ENCODE measurements at places on chromosomes 5 and 9. TPM values are rescaled to one million over a fixed set of nuclear protein-coding genes. Genes with fewer than 3 reads are reported as not detected.

DNA sequence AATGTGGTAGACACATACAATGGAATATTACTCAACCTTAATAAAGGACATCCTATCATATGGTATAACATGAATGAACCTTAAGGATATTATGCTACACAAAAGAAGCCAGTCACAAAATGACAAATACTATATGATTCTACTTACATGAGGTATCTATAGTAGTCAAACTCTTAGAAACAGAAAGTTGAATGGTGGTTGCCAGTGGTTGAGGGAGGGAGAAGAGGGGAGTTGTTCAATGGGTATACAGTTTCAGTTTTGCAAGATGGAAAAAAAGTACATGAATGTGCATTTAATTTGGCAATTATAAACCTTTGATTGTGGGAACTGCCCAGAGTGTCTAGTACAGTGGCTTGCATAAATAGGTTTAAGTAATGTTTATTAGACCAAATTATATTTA is 473.3 kb upstream of the ZNF608 start:
- DNase-seq: no peak

- DNase-seq: no peak
Measured at GRCh38 chr5:108432024-108432423, 50.1 kb upstream of the FBXL17 start.

GRCh38 chr5:81878333-81878732 is 93.5 kb upstream of the ATG10 start:
- no peak for DNase-seq

DNA sequence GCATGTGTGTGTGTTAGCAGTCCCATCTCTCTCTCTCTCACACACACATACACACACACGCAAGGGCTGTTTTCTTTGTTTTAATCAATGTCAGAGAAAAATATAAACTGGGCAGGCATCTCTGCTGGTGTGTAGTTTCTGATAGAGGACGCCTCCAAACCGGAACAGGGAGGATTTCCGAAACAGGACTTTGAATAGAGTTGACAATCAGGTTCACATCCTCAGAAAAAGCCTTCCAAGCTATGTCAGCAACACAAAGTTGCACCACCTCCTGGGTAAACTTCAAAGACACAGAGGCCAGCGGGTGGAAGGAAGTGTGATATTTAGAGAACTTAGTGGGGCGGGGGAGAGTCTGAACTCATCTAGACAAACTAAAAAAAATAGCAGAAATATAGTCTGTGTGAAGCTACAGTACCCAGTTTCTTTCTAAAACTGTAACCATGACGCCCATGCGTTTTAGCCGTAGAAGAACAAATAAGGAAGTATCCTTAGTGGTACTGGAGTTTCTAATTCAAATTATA is 1.2 kb downstream of the ST8SIA4 start:
- peak; percentile 81 for DNase-seq

DNA sequence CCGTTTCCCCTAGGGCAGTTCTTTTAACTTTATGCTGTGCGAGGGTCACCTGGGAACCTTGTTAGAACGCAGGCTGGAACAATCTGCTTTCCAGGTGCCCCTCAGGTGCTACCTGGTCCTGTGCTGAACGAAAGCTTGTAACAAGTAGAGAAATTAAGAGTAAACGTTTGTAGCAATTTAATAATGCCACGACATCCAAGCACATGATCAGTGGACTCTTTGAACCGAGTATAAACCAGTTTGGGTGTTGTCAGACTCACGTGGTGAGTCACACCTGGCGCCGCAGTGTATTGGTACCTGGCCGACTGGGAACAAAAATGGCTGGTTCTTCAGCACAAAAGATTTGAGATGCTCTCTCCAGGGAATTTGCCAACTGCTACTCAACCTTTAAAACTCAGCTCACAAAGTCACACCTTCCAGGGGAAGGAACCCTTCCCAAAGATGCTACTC is 926 bp upstream of the MYO10 start:
- DNase-seq: no peak

GRCh38 chr5:37248421-37248969 is 681 bp downstream of the CPLANE1 start:
- peak; percentile 26 for DNase-seq

GRCh38 chr5:62896121-62896893 is 317.7 kb downstream of the LRRC70 start:
- DNase-seq: no peak

- no peak for DNase-seq
Measured at GRCh38 chr9:117821954-117822353, 117.8 kb downstream of the TLR4 start.

- no peak for DNase-seq
Measured at GRCh38 chr5:36180556-36181350, 28.8 kb downstream of the SKP2 start.

- no peak for DNase-seq
Measured at GRCh38 chr5:42950116-42950455, 90.0 kb downstream of the ANXA2R start.

DNA sequence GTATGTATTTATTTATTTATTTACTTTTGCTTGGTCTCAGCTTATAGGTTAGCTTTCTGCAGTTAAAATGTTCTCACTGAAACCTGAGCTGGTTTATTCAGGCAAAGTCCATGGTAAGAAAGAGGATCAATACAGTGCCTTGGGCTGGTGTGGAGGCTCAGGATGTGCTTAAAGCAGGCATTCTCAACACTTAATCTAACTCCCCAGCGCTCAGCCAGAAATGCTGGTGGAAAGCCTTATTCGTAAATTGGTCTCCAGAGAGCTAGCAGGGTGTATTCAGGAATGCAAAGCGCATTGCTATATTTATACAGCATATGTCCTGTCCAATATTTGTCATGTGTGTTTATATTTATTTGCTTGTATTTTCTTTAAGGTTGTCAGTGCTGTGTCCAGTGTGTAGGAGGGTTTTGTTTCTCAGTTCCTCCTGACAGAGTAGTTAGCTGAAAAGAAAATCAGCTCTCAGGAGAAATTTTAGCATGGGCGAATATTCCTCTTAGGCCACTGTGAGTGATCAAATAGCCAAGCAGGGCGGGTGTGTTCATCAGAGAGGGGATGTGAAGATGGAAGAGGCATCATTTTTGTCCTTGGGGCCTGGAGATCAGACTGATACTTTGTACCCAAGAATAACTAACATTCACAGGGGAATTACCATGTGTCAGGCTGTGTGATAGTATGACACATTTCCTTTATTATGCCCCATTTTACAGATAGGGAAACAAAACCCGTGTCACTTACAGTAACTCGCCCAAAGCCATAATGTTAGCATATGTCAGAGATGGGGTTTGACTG is 65.8 kb downstream of the DOCK2 start:
- DNase-seq: no peak

DNA sequence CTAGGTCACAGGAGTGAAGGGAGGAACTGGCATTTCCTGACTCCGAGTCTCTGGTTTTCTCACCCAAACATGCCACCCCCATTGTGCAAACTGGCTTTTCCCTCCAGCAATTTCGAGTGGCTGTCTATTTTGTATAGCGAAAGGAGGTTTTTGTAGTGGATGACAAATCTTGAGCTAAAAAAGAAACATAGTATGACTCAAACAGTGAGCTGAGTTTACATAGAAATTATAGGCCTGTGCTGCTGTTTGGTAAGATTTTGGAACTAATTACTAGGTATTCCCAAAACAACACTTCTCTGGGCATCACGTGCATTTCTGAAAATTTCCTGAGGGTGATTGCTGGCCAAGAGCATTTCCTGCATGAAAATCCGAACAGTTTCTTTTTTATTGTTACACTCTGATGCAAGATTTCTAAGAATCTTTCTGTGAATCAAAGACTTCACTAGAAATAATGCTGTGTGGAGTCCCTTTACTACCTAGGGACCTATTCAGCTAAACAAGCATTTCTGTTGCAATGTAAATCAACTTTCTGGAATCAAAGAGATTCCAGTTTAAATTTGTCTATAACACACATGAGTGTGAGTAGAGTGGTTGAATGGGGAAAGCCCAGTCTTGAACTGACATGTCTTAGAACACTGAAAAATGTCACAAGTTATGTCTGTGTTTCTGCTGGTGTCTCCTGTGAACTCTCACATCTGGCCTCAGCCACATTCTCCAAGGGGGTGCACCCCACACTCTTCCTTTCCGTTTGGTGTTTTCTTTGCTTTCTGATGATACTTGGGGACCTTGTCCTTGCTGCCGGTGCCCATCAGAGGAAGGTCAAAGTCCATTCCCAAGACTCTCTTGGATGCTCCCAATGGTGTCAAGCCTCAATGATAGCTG is 33.3 kb upstream of the DAPK1 start:
- DNase-seq: no peak

DNA sequence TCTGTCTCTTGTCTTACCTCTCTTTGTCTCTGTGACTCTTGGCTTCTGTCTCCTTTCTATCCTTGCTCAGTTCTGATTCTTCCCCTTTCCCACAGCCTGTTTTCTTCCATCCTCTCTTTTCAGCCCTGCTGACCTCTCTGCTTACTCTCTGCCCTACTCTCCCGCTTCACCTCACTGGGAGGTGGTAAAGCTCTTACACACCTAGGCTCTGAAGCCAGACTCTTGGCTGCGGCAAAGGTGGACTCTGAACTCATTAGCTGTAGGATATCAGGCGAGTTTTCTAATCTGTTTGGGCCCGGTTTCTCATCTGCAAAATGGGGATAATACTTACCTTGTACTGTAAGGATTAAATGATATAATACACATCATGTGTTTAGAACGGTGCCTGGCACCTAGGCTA is 11.1 kb downstream of the PCDH1 start:
- no peak for DNase-seq

- DNase-seq: no peak
Measured at GRCh38 chr5:102450313-102450990, 48.3 kb downstream of the SLCO6A1 start.

DNA sequence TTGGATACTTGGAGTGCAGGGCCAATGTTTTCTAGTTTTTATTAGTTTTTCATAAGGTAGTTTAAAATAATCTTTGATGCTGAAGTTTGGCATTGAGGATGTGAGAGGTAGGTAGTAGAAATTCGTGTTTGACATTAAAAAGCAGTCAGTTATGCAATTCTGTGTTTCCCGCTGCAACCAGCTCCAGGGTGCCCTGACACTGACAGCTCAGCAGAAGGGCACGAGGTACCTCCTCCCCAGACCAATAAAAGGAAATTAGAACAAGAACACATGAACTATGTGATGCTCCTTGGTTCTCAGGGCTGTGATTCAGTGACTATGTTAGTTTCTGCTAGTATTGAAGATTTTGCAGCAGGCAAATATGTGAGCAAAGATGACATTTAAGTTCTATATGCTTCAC is 40.2 kb downstream of the NSUN2 start:
- no peak for DNase-seq

DNA sequence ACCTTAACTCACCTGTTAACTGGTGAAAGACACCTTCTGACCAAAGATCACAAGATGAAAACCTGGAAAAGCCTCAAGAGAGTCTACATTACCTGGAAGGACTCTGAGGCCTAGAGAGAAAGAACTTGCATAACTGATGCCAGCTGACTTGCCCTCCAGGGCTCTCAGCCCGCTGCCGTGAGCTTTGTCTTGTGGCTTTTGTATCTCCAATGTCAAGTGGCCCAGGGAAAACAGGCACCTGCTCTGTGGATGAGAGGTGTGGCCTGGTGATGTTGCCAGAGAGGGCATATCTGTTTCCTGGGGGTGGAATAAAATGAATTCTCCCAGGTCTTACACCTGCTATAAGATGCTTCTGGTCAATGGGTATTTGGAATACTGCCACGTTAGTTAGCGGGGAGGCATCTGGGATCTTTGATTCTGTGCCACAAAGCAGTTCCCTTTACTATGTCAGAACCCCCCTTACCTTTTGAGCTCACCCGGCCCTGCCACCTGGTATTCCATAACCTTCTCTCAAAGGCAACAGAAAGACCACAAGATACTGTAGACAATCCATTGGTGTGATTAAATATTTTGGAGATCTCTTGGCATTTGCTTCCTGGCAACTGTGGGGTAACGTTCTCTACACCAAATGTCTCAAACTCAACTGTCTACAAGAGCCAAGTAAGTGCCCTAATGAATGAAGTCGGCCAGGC is 54.9 kb upstream of the N4BP3 start:
- DNase-seq: no peak

GRCh38 chr5:23825196-23825595 is 317.8 kb downstream of the PRDM9 start:
- no peak for DNase-seq

GRCh38 chr5:43104057-43104456 is 16.7 kb upstream of the ZNF131 start:
- DNase-seq: no peak

- peak; percentile 49 for DNase-seq
Measured at GRCh38 chr9:10612641-10613398, at the start of gene PTPRD. TSS of gene PTPRD (minus strand) at chr9:10613002.

Gene CTNND2
- not detected for total RNA-seq

Gene SAPCD2
- 57.0 TPM for total RNA-seq

Gene LHX3
- 0.16 TPM for total RNA-seq

Gene GNA14
- not detected for total RNA-seq

Gene NEUROG1
- total RNA-seq: not detected

Gene MAMDC2
- total RNA-seq: not detected

Gene PCDH12
- total RNA-seq: 0.26 TPM

Gene STPG3
- total RNA-seq: not detected

Gene PCA3
- not detected for total RNA-seq

Gene FCN2
- total RNA-seq: not detected

Data from activated CD8-positive, alpha-beta T cell treated with anti-CD3 and anti-CD28 coated beads, Interleukin-2, amount 10 ng/mL, durations not matched to agents 7 days and 5 days (primary cell).